ENCODE measurements at places on chromosomes 5 and 9. TPM values are rescaled to one million over a fixed set of nuclear protein-coding genes. Genes with fewer than 3 reads are reported as not detected.

DNA sequence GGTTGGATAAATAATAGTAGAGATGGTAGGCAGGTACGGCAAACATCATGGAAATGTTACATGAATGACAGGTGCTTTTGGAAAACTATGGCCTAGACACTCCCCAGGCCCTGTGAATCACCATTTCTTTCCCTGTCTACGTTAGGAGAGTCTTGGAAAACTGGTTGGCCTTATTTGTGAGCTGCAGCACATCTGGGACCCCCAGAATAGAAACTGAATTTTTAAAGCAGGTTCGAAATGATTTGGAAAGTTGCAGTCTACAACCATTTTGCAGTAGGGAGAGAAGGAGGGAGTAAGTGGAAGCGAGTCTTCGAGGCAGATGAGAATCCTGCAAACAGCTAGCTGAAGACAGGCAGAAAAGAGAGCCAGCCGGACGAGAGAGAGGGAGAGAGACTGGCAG lies 13.0 kb downstream of the C1QTNF2 start:
- DNase-seq, result no peak

DNA sequence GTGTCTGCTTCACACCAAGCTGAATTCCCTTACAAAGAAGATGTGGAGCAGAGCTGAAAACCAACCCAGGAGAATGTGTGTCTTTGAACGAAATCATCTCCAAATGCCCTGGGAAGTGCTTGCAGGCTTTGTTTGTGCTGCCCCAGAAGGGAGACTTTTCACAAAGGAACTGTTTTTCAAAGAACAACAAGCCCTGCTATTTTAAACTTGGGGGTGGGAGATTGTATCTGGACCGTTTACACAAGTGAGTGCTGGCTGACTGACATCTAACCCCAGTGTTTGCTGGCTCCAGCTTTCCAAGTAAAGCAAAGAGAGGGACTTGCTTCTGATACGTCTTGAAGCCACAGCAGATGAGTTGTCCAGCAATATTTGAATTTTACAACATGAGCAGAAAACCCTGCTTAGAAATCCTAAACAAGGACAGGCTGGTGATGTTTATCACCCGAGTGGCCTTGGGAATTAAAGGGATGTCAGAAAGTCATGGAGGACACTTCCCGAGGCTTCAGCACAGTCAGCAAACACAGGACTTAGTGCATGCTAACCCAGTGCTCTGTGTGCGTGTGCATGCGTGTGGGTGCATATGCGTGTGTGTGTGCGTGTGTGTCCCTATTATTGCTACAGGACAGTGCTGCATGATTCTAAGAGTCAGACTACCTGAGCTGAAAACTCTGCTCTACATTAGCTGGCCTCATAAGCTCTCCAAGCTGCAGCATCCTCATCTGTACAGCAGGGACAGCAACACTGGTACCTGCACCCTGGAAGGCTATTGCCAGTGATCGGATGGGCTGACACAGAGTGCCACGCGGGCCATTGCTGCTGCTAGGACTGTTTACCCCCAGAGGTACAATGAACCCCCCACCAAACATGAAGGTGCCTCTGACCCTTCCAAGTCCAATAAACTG lies 1.4 kb downstream of the ADAMTS12 start:
- no peak for DNase-seq

MVB12B gene
- total RNA-seq, result 24.4 TPM

RASEF gene
- 0.39 TPM for total RNA-seq

CTXN3 gene
- total RNA-seq, result not detected

- no peak for DNase-seq
Measured at GRCh38 chr5:142957528-142957927, 187.4 kb downstream of the ARHGAP26 start.

DNA sequence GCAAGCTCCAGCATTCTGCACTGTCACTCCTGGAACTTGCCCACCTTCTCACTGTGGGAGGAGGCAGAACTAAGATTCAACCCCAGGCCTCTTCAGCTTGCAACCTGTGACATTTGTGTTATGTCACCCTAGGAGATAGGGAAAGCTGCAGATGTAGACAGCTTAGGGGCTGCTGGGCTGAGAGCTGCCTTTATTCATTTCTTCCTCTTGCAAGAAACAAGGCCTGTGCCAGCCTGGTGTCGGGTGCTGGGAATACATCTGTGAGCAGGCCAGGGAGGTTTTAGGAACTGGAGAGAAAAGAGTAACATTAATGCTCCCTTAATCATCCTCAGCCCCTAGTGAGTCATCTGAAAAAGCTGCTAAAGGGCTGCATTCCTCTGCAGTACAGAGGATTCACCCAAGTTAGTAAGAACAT lies 101.8 kb downstream of the FGF18 start:
- DNase-seq, result no peak

GRCh38 chr5:15510092-15510491 lies 10.1 kb downstream of the FBXL7 start:
- no peak for DNase-seq

DNA sequence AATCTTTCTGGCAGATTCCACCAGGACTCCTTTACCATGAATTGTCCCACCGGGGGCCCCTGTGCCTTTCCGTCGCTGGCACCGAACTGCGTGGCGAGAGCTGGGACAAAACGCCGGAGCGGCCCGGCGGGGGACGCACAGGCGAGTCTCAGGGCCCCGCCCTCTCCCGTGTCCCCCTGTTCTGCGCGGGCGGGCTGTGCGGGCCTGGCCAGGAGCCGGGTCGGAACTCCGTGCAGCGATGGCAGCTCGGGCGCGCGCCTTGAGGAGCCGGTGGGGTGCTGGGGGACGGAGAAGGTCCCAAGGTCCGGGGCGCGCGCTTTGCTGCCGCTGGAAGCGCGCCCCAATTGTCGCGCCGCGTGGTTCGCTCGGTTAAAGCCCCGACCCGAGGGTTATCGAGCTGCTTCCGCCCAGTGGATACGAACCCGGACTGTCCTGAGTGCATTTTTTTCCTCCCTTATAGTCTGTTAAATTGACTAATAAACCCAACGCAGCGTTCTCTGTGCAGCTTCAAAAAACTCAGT lies 125.3 kb downstream of the TMEM174 start:
- no peak for DNase-seq

- no peak for DNase-seq
Measured at GRCh38 chr5:133475986-133476385, 136.4 kb downstream of the FSTL4 start.

DNA sequence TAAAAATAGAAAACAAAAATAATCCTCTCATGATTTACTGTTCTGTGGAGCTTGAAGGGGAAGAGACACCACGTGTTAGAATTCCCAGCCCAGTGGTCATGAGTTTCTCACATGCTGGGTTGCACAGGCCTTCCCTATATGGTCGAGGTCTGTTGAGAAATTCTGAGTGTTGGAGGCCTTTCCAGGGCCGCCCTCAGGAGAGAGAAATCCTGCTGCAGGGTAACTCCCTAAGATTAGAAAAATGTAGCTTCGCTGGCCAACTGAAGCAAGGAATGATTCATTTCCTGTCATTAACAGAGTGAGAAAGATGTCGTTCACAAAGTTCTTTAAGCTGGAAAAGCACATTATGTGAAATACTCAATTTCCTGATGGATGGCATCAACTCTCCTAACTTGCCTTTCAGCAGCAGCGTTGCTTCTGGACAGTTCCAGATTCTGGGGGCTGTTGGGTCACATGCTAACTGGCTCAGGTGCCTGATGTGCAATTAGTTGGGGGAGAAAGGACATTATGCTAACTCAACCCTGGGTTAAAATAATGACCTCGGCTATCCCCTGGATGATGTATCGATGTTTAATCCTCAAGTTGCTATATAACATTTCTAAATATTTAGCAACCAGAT lies 104.8 kb upstream of the CD180 start:
- no peak for DNase-seq

DNA sequence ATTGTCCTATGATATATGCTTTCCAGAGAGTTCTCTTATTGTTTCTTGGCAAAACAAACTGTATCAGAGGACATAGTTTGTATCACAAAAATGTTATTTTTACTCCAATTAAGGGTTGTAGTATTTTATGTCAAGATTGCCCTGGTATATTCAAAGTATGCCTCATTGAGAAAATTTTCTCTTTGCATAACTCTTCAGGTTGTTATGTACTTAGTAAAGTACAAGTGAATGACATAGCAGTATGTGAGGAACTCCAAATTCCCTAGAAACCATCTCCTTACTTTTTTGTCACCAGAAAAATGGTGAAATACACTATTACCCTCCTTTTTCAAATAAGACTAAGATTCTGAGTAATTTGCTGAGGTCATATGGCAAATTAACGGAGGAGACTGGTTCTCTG lies 355.3 kb downstream of the NFIB start:
- no peak for DNase-seq

DNA sequence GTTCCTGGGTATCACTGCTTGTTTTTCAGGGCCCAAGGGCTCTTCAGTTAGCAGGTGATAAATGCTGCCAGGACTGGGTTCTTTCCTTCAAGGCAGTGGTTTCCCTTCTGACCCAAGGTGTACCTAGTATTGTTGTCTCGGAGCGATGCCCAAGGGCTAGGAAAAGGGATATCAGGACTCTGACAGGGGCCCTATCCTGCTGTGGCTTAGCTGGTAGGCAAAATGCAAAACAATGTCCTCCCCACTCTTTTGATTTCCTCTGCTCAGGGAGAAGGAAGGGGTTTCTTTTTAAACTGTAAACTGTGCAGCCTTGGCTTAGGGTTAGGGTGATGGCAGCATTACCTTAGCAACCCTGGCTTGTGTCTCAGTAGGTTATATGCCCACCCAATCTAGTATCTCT lies 508.8 kb upstream of the CTNND2 start:
- DNase-seq, result no peak

- DNase-seq, result no peak
Measured at GRCh38 chr9:98652741-98653140, 56.0 kb downstream of the GABBR2 start.

DNA sequence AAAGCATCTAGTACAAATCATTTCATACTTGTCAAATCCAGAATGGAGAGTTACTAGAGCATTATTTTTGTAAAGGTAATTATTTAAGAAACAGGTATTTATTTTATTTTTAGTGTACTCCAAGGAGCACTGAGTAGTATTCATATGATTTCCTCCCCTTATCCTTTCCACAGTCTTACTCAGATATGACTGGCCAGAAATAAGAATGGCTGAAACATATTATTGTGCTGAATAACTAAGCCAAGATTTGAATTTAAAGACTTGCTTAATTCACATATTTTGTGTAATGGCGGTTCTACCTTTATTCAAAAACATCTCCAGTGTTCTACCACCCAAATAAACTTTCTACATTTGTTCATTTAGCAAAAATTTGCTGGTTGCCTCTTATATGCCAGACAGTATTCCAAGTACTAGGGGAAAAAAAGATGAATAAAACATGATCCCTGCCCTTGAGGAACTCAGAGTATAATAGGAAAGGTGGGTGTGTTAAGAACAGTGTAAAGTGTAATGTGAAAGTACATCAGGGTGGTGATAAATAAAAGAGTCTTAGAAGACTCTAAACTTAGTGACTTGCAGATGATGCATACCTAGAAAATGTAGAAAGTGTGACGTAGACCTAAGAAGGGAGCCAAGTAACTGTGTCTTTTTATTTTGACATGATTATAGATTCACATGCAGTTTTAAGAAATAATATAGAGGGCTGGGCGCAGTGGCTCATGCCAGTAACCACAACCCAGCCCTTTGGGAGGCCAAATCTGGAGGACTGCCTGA lies 110.4 kb upstream of the GRHPR start:
- DNase-seq, result no peak

GRCh38 chr5:36507332-36507952 lies 99.0 kb upstream of the SLC1A3 start:
- DNase-seq, result peak; percentile 83

ZBED3 gene
- 38.8 TPM for total RNA-seq

HAPLN1 gene
- 4.9 TPM for total RNA-seq

LHX3 gene
- 1.1 TPM for total RNA-seq

DNA sequence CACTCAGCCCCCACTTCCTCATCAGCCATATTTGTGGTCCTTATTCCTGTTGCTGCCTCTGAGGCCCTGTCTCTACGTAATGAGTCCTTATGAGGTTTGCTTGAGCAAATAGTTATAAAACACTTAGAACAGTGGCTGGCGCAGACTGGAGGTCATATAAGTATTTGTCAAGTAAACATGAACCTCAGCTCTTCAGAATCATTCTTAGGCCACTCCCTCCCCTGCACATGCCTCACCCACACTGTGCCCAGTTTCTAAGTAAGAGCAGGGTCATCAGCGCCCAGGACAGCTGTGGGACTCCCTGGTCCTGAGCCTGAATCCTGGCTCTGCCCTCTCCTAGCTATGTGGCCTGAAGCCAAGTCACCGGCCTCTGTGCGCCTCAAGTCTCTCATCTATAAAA lies 4.0 kb downstream of the ST6GALNAC4 start:
- peak; percentile 65 for DNase-seq

PCDHGA8 gene
- 0.18 TPM for total RNA-seq

TNC gene
- total RNA-seq, result 17.6 TPM

GRCh38 chr5:95884511-95884910 lies 62.0 kb upstream of the GLRX start:
- DNase-seq, result no peak

- DNase-seq, result no peak
Measured at GRCh38 chr9:112327718-112328450, 5.5 kb downstream of the PTBP3 start.

GABRA6 gene
- not detected for total RNA-seq

RNF224 gene
- 0.27 TPM for total RNA-seq

- no peak for DNase-seq
Measured at GRCh38 chr9:136950656-136951276, 1.3 kb upstream of the LCN12 start.

NTMT1 gene
- total RNA-seq, result 44.1 TPM

LHX2 gene
- total RNA-seq, result 2.6 TPM

GRCh38 chr5:167294882-167295680 lies 996.4 kb upstream of the WWC1 start:
- DNase-seq, result no peak

C9orf153 gene
- not detected for total RNA-seq

LCN1 gene
- total RNA-seq, result not detected

GRCh38 chr5:93184041-93184440 lies 397.0 kb downstream of the NR2F1-AS1 start:
- no peak for DNase-seq

GRCh38 chr5:66701244-66701643 lies 105.1 kb downstream of the MAST4 start:
- DNase-seq, result no peak

- no peak for DNase-seq
Measured at GRCh38 chr5:142486581-142486980, 161.8 kb upstream of the SPRY4 start.

GRCh38 chr5:177133096-177133852 lies at the start of gene NSD1:
Gene NSD1, plus strand, starts transcription at chr5:177133773. Its CDS starts 1,331 bp downstream, at chr5:177135104.
- DNase-seq, result peak; percentile 66

ECSCR gene
- total RNA-seq, result not detected

DNA sequence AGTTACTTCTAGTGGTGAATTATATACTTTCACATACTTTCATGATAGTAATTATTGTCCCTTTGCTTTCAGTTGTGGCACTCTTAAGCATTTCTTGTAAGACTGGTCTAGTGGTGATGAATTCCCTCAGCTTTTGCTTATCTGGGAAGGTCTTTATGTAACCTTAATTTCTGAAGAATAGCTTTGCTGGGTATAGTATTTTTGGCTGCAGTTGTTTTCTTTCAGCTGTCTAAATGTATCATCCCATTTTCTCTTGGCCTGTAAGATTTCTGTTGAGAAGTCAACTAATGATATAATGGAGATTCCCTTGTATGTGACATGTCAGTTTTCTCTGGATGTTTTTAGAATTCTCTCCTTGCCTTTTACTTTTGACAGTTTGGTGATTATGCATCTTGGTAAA lies 41.0 kb downstream of the TMEM38B start:
- DNase-seq, result no peak

Data from Caco-2 (cell line).